ENCODE measurements at places on chromosomes 12 and 14.
A peak's percentile ranks its signal among the peaks of the same experiment; 100 is the strongest.

DNA sequence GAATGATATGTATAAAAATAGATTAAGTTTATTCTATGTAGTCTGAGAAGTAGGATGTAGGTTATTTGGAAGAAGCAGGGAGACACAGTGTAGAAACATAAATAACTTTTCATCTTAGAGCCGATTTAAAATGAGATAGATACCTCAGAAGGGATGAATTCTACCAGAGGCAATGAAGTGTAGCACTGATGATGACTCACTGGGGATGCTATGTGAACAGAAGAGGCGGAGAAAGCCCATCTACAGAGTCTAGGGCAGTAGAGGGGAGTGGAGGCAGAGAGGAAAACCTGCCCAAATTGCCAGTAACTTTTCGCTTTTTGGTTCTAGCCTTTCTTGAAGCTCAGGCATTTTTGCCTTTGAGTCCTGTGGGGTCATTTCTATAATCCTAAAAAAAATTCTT, 451.8 kb downstream of the ATP23 start:
- DNase-seq = no peak

DNA sequence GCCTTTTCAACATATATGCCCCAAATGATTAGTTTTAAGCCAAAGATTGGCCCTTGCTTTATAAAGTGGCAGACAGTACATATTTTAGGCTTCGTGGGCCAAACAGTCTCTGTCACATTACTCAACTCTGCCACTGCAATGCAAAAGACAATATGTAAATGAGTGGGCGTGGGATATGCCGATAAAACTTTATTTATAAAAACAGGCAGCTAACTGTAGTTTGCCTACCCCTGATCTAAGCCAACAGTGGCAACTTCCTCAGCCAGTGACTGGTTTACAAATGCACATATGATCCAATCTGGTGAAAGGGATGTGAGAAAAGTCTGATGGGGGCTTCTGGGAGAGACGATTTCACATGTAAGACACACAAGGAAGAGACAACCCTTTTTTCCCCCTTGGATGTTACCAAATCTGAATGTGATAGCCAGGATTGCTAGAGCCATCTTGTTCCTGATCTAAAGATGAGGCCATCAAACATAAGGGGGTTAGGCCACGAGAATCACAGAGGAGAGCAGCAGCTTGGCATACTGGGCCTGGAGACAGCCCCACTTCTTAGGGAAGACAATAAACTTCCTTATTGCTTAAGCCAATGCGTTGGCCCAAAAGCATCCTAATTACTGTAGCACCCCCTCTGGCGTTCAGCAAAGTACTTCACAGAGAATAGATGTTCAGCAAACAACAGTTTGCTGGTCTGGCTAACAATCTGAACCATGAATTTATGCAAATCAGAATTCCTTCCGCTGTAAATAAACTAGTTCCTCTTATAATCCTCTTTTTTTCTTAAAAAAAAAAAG, 75.2 kb upstream of the TMCC3 start:
- no peak for DNase-seq

DNA sequence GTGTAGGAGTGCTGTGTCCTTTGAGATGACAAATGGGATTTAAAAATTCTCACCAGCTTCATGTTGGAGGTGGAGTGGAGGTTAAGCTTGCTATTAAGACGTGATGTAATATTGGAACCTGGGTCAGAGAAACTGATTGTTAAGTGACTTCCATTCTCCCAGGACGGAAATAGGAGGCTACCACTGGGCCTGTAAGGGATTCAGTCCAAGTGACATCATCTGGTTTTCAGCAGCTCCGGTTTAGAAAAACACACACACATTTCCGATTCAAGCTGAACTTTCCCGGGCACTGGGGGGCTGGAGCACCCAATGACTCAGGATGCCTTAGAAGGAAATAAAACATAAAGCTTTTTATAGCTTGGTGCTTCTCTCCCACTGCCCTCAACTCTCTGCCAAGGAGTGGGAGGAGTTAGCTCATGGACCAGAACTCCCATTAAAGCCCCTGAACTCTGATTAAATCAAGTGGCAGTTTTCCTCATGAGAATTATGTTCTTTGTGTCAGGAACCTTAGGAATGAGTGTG, 12.4 kb downstream of the CALM1 start:
- DNase-seq = no peak

- no peak for DNase-seq
Measured at GRCh38 chr12:3247077-3247476, 169.9 kb downstream of the TSPAN9 start.

DNA sequence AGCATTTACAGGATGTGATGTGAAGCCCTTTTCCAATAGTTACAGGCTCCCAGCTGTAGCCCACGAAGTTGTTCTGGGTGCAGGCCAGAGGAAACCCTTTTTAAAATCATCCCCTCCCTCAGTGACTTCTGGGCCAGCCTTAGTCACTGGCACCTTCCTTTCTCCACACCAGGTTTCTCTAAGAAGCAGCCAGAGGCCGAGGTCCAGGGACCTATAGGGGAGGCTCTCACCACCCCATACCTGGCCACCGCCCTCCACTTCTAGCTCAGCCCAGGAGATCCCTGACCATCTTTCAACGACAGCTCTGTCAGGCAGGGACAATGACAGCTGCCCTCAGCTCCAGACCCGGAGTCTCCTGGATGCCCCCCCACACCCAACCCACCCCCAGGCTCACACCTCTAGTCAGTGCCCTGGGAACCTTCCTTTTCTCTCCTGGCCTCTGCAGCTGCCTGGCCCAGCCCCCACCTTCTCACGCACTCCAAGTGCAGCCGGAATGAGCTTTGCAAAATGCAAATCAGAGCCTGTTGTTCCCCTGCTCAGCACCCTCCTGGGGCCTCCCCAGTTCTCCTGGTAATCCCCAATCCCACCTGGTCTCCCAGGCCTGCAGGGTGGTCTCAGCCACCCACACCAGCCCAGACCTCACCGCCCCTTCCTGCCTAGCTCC, 46.7 kb downstream of the TESC start:
- DNase-seq = no peak

DNA sequence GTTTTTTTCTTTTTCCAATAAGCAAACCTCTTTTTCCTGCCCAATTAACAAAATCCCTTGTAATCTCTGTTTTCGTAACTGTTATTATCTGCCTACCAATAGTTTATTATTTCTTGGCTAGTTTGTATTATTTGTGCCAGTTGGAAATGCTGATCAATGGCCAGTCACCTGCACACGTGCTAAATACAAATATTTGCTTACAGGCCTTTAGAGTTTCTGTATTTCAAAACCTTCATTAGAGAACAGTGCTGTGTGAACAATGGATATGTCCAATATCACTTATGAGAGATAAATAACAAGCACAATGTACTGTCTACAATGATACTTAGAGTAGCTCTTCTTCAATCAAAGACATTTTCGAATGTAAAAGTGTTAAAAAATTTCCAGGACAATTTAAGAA, 10.8 kb upstream of the DYRK2 start:
- no peak for DNase-seq

GRCh38 chr12:80299219-80299618, 144.8 kb upstream of the PTPRQ start:
- DNase-seq = no peak

GRCh38 chr12:4830556-4831210, 79.0 kb upstream of the KCNA1 start:
- no peak for DNase-seq

DNA sequence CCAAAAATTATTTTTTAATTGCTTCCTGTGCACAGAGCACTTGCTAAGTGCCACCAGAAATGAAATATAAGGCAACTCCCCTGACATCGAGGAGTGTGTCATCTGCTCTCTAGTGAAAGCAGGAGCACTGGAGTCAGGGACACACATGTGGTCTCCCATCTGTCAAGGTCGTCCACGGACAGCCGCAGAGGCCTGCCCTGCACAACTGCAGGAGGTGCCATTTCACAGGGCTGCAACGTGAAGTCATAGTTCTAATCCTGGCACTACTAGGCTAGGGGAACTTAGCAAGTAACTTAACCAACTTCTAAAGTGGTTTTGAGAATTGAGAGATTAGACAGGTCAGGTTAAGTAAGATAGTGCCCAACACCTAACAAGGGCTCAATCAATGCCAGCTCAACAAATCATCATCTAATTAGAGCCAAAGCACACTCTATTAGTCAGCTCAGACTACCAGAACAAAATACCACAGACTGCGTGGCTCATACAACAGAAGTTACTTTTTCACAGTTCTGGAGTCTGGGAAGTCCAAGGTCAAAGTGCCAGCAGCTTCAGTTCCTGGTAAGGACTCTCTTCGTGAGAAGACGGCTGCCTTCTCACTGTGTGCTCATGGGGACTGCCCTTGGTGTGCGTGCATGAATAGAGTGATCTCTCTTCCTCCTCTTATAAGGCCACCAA, 30.7 kb downstream of the FOXN3 start:
- DNase-seq = no peak

DNA sequence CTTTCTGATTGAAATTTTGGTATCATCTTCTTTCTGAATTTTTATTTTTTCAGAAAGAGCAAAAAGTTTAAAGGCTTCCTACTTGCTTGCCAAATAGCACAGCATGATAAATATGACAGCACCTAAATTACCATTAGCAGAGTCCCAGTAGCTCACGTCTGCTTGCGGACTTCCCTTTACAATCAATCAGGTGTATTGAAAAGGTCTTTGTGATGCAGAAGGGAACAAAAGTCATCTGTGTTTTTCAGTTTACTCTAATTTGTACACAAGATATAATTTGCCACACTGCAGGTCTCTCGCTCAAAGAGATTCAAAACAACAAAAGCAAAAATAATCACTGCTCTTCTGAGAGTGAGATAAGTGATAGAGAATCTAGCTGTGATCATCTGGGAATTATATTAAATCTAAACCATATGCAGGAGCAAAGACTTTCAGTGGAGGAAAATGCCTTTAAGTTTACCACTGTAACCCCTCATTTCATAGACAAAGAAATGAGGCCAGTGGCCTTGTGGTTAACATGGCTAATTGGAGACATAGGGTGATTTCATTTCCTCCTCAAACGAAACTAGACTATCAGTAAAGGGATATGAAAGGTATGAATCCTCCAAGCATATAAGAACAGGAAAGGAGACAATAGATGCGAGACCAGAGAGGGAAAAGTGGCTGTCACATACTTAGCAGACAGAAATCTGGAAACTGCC, 240.8 kb upstream of the TMPO start:
- no peak for DNase-seq

DNA sequence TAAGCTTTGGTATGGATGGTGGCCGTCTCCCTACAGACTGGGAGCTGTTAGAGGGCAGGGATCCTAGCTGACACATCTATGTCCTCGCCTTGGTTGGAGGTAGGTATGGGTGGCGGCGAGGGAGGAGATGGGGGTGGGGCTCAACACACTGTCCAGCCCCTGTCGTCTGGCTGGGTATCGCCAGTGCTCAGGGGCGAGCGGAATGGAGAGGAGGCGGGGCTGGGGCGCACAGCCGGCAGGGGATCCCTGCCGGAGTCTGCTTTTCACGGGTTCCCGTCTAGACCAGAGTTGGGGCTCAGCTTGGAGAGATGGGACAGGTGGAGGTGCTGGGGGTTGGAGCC, 16.1 kb downstream of the TAMALIN start:
- no peak for DNase-seq

- DNase-seq = no peak
Measured at GRCh38 chr12:89414851-89415250, 62.5 kb upstream of the DUSP6 start.

- no peak for DNase-seq
Measured at GRCh38 chr12:72031066-72031465, 92.4 kb downstream of the TPH2 start.

DNA sequence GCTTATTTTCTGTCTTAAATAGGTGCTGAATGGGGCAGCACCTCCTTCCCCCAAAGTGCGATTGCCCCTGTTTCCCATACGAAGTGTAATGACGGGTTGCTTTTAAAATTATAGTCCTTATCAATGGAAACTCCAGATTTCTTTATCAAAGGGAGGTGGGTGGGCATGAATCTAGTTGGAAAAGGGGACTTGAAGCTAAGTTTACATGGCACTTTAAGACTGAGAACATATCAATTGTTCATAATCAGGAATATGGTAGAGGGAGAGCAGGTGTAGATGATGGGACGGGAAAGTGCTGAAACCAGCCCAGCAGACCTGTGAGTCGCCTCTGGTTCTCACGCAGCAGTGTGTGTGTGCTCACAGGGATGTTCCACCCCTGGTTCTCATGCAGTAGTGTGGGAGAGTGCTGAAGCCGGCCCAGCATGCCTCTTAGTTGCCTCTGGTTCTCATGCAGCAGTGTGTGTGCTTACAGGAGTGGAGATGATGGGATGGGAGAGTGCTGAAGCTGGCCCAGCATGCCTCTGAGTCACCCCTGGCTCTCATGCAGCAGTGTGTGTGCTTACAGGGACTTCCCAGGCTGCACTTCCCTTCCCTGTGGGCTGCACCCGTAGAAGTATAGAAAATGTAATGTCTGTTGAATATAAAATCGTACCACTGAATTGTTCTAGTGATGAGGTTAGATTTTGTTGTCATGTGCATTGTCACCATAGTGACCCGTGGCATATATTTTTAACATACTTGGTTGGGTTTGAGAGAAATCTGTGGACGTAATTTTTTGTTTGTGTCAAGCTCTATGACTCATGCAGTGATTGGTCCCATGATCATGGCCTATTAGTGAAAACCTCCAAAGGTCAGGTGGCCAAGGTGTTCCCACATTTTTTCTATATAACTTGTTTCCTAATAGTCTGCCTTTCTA, 51.6 kb downstream of the GPATCH2L start:
- peak; percentile 36 for DNase-seq

DNA sequence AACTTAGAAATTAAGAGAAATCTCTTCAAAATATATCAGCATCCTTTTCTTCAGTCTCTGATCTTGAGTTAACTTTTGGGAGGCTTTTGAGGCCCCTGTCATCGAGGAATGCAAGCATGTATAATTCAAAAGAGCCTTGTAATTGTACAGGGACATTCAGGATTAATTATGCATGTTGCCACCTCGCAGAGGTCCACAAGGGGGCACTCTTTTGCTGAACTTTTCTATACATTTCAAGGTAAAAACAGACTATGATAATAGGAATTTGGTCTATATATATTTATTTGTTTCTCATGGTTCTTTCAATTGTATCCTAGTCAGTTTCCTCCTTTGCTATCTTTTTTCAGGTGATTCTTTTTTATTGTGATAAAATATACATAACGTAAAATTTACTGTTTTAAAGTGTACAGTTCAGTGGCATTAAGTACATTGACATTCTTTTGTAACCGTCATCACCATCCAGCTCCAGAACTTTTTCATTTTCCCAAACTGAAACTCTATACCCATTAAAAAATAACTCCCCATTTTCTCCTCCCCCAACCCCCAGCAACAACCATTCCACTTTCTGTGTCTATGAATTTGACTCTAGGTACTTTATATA, 47.0 kb upstream of the SLC2A13 start:
- DNase-seq = no peak

Data from keratinocyte (primary cell).